ENCODE measurements at places on chromosomes 12 and 14.

- peak; percentile 71 for DNase-seq
Observed at GRCh38 chr12:6773590-6774351, 1.5 kb downstream of the LAG3 start.

DNA sequence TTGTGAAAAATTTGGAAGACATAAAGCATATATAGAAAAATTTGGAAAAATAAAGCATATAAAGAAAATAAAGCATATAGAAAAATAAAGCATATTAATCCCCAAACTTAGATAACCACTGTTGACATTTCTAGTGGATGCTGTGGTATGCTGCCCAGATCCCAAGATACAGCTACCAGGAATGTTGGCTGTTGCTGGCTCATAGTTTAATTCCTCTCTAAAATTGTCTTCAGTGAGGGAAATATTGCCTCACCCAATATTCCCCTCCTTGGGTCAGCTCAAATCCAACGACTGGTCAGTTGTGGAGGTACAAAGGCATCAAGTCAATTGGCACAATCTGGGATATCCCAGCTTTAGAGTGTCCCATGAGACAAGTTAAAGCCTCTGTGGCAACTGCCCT lies 10.1 kb upstream of the KICS2 start:
- no peak for DNase-seq

DNA sequence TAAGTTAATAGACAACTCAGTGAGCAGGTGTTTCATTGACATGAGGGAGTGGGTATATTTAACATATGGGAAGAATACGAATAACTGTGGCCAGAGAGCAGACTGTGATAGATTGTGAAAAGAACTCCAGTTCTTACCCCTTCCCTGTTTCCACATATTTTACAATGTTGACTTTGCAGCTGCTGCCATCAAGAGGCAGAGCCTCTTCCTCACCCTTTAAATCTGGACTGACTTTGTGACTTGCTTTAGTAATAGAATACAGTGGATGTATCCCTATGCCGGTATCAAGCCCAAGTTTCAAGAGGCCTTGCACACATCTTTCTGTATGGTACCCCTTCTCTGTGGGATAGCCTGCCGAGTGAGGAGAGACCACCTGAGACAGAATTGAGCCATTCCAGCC lies 356.7 kb downstream of the ETNK1 start:
- no peak for DNase-seq

- no peak for DNase-seq
Observed at GRCh38 chr12:68766646-68767045, 20.7 kb downstream of the SLC35E3 start.

GRCh38 chr12:107437954-107438353 lies 247.6 kb upstream of the PWP1 start:
- DNase-seq: no peak

DNA sequence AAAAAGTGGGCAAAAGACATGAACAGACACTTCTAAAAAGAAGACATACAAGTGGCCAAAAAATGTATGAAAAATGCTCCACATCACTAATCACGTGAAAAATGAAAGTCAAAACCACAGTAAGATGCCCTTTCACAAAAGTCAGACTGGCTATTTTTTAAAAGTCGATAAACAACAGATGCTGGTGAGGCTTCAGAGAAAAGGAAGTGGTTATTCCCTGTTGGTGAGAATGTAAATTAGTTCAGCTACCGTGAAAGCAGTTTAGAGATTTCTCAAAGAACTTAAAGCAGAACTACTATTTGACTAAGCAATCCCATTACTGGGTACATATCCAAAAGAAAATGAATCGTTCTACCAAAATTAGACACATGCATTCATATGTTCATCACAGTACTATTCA lies 237.0 kb downstream of the KIF21A start:
- no peak for DNase-seq

DNA sequence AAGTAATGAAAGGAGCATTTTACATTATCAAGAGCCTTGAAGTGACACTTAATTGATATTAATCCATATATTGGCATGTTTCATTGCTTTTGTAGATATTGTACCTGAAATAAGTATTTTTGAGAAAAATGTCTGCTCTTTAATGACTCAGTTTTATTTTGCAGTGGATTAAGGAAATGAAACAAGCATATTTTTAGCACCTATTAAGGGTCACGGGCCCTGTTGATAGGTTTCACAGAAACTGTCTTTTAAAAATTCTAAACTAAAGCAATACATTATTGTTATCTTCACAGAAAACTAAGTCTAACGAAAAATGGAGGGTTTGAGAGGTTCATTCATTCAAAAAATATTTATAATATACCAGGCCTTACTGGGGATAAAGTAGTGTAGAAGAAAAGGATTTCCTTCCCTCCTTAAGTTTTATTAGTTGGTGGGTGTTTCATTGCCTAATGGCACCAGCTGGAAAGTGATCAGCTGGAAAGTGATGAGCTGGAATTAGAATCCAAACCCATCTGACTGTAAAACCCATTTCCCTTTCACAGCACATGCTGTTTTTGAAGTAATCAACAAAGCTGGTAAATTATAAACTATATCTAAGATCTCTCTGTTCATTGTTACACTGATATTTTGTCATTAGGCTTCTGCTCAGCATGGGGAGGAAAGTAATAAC lies 54.2 kb downstream of the PTPRQ start:
- DNase-seq: no peak

- DNase-seq: no peak
Observed at GRCh38 chr12:127600211-127600610, 666.8 kb upstream of the TMEM132C start.

GRCh38 chr12:108285016-108285415 lies 54.1 kb downstream of the CMKLR1 start:
- DNase-seq: no peak

GRCh38 chr12:51000245-51000644 lies 25.9 kb downstream of the SLC11A2 start:
- no peak for DNase-seq

DNA sequence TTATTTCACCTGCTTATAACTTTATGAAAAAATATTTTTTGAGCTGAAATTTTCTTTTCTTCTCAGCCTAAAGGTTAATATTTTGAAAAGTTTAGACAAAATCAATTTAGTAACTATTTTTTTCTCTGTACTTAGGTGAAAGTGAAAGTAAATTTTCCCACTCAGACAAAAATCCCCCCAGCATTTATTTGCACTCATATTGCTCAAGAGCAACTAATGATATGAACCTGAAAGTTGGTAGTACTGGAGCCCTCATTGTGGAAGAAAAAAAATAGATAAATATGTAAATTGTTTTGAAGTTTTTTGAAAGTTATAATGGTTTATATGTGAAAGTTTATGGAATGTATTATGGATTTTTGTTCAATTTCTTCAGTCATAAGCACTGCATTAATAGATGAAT lies 1005.9 kb upstream of the ATXN7L3B start:
- DNase-seq: no peak

DNA sequence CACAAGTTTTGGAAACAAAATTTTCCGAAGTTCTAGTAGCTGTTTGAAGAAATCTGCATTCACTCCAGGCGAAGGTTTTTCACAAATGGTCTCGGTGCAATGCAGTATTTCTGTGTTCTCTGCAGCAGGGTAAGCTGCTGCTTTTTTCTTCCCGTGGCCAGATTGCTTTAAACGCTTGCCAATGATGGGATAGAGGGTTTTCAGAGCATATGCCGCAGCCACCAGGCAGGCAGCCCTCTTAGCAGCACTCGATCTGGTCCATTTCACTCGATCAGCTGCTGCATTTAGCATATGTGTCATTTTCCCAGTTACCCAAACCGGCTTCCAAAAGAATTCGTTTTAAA lies 315 bp downstream of the ABCD2 start:
- DNase-seq: peak; percentile 70

DNA sequence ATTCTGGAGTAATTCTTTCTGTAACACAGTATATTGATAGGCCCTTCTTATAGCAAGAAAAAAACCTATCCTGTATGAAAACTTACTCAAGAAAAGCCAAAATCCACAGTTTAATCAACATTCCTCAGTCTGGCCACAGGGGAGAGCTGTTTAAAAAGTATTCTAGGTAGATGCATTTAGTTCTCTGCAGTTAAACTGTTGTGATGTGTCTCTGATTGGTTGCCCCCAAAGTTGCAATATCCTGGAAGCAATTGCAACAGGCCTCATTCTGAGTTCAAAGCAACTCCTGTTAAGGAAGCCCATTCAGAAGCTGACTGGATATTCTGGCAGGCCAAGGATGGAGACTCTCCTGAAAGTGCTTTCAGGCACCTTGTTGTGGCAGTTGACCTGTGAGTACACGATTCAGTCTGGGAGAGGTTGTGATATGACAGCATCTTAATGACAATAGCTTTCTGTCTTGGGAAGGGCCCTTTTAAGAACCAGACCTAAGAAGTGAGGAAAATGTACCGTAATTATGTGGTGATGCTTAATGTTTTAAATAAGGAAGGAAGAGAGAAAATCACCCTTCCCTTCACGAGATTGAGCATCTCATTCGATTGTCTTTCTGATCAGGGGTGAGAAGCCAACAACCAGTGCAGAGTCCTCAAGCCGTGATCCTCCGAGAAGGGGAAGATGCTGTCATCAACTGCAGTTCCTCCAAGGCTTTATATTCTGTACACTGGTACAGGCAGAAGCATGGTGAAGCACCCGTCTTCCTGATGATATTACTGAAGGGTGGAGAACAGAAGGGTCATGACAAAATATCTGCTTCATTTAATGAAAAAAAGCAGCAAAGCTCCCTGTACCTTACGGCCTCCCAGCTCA lies 420.7 kb downstream of the DAD1 start:
- DNase-seq: no peak

DNA sequence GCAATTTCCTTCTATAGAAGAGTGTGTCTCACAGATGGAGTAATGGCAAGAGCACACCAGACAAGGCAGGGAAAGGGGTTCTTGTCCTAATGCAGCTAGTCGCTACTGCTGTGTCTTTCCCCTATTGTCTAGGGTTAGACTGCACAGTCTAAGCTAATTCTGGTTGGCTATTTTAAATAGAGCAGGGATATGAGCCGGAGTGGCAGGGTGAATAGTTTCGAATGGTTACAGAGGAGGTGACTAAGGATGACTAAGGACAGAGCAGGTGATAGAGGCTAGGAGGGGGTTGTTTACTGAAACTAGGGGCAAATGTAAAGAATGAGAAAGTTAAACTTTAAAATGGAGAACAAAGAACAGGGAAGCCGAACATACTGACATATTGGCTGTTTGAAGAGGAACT lies 25.6 kb upstream of the CPNE8 start:
- no peak for DNase-seq

- DNase-seq: no peak
Observed at GRCh38 chr12:48034835-48035805, 30.8 kb upstream of the COL2A1 start.

DNA sequence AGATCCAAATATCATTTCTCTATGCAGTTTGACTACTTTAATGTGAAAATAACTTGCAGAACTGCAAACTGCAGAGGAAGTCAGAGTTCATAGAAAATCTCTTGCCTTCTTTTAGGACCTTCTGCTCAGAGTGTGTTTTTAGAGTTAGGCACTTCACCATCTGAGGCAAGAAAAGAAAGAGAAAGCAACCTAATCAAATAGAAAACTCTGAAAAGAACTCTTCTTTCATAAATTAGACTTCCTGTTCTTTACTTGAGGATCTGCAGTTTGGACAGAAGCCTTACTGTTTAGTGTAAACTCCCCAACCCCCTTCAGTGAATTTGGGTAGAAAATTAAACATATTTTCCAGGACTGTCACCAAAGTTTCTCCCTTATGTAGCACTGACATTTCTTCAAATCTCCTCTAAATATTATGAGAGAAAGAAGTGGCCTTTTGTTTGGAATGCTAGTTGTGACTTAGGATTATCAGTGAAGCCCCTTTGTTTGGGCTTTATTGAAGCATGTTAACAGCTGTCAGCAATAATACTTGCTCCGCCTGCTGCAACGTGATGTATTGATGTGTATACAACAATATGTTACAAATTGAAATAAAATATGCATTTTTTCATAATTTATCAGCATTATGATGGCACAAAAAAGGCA lies 99.5 kb downstream of the PDZRN4 start:
- DNase-seq: no peak

- DNase-seq: no peak
Observed at GRCh38 chr12:109461846-109462756, 15.0 kb downstream of the KCTD10 start.

- no peak for DNase-seq
Observed at GRCh38 chr14:103136388-103137271, 13.4 kb downstream of the TNFAIP2 start.

- DNase-seq: no peak
Observed at GRCh38 chr12:45660330-45660729, 69.2 kb upstream of the ARID2 start.

DNA sequence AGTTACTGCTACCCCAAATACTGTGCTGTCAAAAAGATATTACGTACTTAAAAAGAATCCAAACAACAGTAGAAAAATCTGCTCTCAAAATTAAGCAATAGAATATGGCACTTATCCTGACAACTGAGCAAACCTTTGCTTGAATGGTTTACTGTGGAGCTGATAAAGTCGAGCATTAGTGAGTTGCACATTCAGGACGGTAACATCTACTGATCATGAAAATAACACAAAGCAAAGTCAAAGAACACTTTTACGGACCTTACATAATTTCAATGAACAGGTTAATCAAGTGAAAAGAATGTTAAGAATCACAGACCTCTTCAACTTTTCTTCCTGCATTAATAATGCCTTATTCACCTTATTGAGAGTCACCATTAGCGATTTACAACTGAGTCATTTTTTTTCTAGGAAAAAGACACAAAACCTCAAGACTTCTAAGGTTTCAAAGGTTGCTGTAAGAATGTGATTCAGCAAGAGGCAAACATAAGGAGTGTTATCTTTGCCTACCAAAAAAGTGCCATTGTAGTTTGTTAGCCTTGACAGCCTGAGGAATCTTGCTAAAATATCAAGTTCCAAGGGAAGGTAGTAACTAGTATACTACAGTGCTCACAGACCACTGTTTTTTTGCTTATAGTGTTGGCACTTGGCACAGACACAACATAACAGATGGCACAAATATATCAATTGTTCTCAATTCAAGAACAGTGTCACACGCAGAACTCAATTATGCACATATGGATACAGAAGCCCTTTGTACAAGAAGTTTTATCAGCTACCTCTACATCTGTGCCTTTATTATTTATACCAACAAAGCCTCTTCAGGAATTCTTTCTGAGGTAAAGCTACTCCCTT lies 334.2 kb upstream of the RPL10L start:
- no peak for DNase-seq
